Mesenteric fat pad (tissue), 1 donor: ENCODE measurements at places on chromosomes 11 and 22. TPM values are rescaled to one million over a fixed set of nuclear protein-coding genes. Genes with fewer than 3 reads are reported as not detected.

Gene GAS2L1
- 36.2 TPM for total RNA-seq

Gene OR6A2
- 0.35 TPM for total RNA-seq

Gene KLHL35
- total RNA-seq = 0.61 TPM

Gene RFPL3
- not detected for total RNA-seq

Gene TUB
- 5.9 TPM for total RNA-seq

GRCh38 chr11:78202733-78203167 is 14.0 kb downstream of the USP35 start:
- no peak for DNase-seq

- no peak for DNase-seq
These were observed 1.0 kb upstream of the TOB2 start for GRCh38 chr22:41447435-41448188.

GRCh38 chr22:49673048-49673447 is 154.6 kb downstream of the BRD1 start:
- DNase-seq = peak; percentile 78

- DNase-seq = no peak
These were observed 51.4 kb upstream of the ACAT1 start for GRCh38 chr11:108069947-108070346.

DNA sequence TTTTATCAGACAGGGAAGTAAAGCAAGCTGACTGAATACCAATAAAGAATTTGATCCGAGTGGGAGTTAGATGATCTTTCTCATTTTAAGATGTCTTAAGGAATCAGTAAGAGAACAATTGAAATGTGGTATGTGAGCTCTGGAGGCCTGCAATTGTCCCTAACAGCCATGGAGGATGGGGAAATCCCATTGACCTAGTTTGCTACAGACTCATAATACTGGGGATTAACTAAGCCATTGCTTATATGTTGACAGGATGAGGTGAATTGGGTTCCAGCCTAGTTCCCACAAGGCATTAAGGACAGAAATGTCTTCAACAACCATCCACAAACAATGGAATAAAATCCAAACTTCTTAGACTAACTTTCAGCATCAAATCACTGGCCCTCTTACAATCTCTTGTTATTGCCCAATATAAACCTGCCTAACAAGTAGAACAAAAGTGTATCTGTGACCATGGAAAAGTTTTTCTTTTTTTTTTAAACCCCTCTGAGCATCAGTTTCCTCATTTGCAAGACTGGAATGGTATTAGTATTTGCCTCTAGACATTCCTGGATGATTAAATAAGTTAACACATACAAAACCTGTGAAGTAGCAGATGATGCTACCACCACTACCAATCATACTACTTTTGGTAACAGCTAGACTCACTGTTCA is 773.2 kb downstream of the DLG2 start:
- DNase-seq = no peak

- no peak for DNase-seq
These were observed 9.0 kb downstream of the ZC3H7B start for GRCh38 chr22:41310336-41310735.

- DNase-seq = no peak
These were observed 1065.3 kb downstream of the OPCML start for GRCh38 chr11:132466983-132467382.

DNA sequence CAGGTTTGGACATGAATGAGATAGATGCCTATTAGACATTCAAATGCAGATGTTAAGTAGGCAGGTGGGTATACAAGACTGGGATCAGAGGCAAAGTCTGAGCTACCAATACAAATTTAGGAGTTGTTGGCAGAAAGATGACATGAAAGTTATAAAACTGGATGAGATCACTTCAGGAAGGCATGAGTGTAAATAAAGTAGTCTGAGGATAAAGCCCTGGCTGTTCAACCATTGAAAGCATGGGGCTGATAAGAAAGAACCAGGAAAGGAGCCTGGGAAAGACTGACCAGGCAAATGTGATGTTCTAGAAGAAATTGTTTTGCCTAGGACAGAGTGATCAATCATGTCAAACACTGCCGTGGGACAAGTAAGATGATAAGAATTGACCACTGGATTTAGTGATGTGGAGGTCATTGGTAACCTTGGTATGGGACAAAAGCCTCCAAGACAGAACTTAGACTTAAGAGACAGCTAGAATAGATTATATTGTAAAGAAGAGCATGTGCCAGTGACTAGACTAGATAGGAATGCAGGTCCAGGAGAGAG is 98.5 kb downstream of the EHF start:
- DNase-seq = no peak

GRCh38 chr11:123357353-123357989 is 72.6 kb upstream of the GRAMD1B start:
- no peak for DNase-seq
